Fibroblast of the conjunctiva (primary cell): ENCODE measurements at places on chromosomes 2 and 18.

DNA sequence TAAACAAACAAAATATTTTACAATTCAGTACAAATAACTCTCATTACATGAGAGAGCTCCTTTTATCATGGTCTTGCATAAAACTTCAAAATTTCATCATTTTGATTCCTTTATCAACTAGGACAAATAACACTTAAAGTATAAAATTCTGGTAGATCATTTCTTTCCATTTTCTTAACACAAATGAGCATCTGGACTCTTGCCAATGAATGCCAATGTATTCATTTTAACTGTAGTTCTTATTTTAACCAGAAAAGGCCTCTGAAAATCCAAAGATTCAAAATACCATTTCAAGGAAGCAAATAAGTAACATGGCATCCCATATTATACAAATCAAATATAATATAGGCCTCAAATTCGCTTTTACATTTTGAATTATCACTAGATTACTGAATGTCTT is 13.8 kb upstream of the POU3F3 start:
- DNase-seq = no peak

- no peak for DNase-seq
Observed at GRCh38 chr2:130328710-130329109, 14.0 kb upstream of the IMP4 start.

DNA sequence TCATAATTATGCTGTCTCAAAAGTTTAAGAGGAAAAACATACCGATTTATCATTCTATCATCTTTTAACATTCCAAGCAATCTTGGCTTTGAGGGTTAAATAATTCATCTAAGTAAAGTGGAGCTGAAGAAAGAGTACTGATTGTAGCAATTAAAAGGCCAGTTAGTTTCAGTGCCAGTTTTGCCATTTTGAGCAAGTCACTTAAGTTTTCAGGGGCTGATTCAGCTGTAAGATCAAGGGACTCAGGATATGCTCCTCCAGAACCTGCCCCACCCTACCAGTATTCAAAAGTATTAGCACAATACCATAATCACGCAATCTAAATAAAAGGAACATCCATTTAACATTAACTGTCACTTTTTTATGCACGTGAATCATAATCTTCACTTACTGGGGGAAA is 1.9 kb downstream of the SS18 start:
- DNase-seq = no peak

DNA sequence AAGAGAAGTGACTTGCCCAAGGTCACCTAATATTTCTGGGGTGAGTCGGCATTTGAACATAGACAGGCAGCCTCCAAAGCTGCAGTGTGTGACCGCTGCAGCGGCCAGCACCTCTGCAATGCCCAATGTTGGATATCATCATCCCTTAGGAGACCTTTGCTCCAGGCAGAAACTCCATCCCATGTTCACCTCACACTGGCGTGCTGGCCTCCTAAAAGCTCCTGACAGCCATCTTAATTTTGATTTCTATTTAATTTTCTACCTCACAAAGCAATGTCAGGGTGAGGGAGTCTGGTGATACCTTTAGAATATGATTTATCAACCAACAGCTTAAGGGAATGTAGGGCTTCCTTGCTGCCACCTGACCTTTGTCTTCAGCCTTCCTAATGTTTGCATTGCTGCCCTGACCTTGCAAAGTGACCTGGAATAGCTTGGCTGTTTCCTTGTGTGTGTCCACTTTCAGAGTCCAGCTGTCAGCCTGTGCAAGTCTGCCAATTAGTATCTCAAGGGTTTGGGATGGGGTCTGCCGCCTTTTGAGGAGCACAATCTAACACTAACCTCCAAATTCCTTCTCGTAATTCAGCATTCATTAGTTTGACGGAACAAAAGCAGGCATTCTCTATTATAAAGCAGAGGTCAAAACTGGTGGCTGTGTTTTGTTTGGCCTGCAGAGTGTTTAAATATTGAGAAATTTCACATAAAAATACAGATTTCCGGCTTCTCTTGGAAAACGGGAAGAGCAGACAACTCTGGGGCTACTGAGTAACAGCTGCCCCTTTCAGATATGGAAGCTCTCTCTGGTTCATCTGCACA is 127.6 kb downstream of the PLEKHM3 start:
- no peak for DNase-seq

GRCh38 chr18:79559436-79559835 is 120.2 kb upstream of the CTDP1 start:
- no peak for DNase-seq

DNA sequence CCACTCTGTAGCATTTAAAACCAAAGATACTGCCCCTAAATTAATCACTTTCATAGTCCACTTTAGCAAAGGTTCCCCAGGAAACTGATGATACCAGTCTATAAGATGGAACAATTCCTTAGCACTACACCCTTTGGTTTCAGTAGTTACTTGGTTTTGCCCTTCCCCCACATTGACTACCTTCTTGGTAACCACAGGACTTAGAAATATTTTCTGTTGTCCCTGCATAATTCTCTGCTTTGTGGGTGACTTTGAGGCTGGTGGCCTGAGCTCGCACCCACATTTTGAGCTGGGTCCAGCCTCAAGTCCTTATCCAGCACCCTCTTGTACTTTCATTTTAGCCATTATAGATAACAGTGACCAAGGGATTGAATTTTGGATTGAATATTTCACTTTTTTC is 23.1 kb downstream of the ELP2 start:
- no peak for DNase-seq

GRCh38 chr2:169767243-169767888 is 31.3 kb upstream of the SSB start:
- DNase-seq = peak; percentile 61

DNA sequence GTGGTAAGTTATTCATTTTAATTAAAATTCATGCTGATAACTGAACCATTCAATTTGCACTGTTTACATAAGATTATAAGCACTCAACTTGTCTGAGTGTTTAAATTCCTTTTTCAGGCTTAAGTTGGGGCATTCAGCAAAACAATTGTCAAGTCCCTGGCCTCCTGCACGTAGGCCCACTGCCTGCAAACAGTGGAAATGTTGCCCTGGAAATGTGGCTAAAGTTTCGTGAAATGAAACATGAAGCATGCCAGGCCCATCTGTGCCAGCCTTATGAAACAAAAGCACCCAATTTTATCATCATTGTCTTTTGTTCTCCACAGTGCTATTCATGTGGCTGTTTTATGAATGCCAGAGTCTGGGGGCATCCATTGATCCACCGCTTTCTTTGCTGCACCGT is 163.7 kb downstream of the PTGR3 start:
- no peak for DNase-seq

- no peak for DNase-seq
Observed at GRCh38 chr2:72917138-72917876, at the start of gene EMX1. TSS of gene EMX1 (plus strand) at chr2:72917519. CDS start at chr2:72917853, 334 bp downstream.

- DNase-seq = no peak
Observed at GRCh38 chr2:181902625-181903024, 11.1 kb downstream of the ITPRID2 start.

DNA sequence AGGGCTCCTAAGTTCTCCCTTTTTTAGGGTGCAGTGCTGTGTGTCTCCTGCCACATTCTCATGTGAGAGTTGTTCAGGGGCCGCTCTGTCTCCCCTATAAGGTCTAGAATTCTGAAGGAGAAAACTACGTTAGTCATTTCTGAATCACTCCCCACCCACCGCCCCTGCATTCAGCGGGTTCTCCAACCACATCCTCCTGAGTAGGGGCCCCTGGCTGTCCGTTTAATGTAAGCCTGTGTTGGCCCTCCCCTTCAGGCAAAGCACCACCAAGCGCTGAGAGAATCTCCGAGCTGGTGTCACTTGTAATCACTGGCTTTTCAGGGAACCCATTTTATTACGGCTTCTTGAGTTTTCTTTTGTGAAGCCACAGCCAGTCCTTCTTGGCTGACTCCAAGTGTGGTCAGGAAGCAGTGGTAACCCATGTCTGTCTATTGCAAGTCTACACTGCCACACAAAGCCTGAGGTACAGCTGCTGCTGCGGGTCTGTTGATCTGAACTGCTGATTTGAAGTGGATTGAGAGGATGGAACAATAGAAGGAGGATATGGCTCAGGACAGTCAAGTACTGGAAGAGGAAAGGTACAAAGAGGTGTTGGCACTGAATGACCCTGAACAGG is 16.9 kb downstream of the LCT start:
- no peak for DNase-seq
